ENCODE measurements at places on chromosomes 7 and 10. TPM values are rescaled to one million over a fixed set of nuclear protein-coding genes. Genes with fewer than 3 reads are reported as not detected.

GRCh38 chr7:99720800-99721595 is 14.0 kb downstream of the CYP3A7 start:
- no peak for DNase-seq

GRCh38 chr10:29470355-29470705 is 164.4 kb downstream of the SVIL start:
- DNase-seq, result no peak

DNA sequence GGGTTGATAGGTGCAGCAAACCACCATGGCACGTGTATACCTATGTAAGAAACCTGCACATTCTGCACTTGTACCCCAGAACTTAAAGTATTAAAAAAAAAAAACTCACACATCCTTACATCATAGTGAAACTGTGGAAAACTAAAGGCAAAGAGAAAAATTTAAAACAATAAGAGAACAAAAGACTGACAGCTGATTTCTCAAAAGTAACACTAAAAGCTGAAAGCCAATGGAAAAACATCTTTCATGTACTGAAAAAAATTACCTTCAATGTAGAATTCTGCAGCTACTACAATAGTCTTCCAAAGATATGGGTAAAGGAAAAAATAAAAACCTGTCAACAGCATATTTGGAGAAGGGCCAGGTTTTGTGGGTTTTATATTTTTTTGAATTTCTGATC is 729.1 kb upstream of the NRP1 start:
- no peak for DNase-seq

Gene THSD7A
- 0.42 TPM for total RNA-seq

All from suprapubic skin (tissue), 4 donors.